ENCODE measurements at places on chromosomes 1 and 21. TPM values are rescaled to one million over a fixed set of nuclear protein-coding genes. Genes with fewer than 3 reads are reported as not detected.
A peak's percentile ranks its signal among the peaks of the same experiment; 100 is the strongest.

GRCh38 chr1:11566042-11566850, 87.3 kb downstream of the DISP3 start:
- no peak overlapping the region for H3K27ac ChIP-seq
- H3K36me3 ChIP-seq = no peaks in the 10 kb centered on the region
- peaks cover 20% of the 10 kb centered on the region for H3K4me1 ChIP-seq
- no peak for DNase-seq
- no peak overlapping the region for H3K4me3 ChIP-seq

DNA sequence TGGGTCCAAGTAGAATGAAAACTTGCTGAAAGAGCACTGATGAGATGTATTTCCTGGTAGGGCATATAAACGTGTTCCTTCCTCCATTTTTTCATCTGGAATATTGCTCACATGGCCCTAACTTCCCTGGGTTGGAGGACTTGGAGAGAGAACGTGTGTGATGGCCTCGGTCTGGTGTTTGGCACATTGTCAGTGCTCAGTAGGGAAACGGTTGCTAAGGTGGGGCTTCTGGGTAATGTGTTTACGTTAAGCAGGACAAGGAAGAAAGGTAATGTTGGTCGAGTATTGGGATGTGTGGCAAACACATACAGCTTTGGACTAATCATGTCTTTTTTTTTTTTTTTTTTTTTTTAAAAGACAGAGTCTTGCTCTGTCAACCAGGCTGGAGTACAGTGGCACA, 6.2 kb downstream of the TTF2 start:
- no peaks in the 10 kb centered on the region for H3K27me3 ChIP-seq
- H3K36me3 ChIP-seq = peaks cover 49% of the 10 kb centered on the region
- H3K27ac ChIP-seq = no peak overlapping the region
- DNase-seq = no peak
- H3K4me3 ChIP-seq = no peak overlapping the region
- peaks cover 1% of the 10 kb centered on the region for H3K4me1 ChIP-seq

GRCh38 chr1:227532019-227532619, 31.2 kb upstream of the ZNF678 start:
- peaks cover 51% of the 10 kb centered on the region for H3K27me3 ChIP-seq
- no peak overlapping the region for H3K27ac ChIP-seq
- DNase-seq = no peak
- H3K36me3 ChIP-seq = peaks cover 59% of the 10 kb centered on the region

DNA sequence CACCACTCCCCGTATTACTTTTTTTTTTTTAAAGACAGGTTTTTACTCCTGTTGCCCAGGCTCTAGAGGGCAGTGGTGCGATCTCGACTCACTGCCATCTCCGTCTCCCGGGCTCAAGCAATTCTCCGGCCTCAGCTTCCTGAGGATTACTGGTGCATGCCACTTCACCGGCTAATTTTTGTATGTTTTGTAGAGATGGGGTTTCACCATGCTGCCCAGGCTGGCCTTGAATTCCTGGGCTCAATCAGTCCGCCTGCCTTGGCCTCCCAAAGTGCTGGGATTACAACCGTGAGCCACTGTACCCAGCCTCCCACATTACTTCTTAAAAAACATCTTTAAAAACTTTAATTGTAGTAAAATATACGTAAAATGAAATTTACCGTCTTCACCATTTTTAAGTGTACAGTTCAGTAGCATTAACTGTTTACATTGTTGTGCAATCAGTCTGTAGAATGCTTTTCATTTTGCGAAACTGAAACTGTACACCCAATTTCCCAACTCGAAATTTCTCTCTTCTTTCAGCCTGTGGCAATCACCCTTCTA, 77.0 kb downstream of the ZMYM4 start:
- DNase-seq = peak; percentile 37
- no peak overlapping the region for H3K4me3 ChIP-seq
- no peak overlapping the region for H3K27ac ChIP-seq
- no peaks in the 10 kb centered on the region for H3K27me3 ChIP-seq
- no peaks in the 10 kb centered on the region for H3K36me3 ChIP-seq
- peaks cover 6% of the 10 kb centered on the region for H3K4me1 ChIP-seq

- no peaks in the 10 kb centered on the region for H3K27me3 ChIP-seq
- H3K4me1 ChIP-seq = peaks cover 7% of the 10 kb centered on the region
- H3K36me3 ChIP-seq = peaks cover 43% of the 10 kb centered on the region
- peak; percentile 90 for DNase-seq
- H3K27ac ChIP-seq = no peak overlapping the region
Measured at GRCh38 chr1:44217809-44218410, 4.6 kb downstream of the DMAP1 start.

DNA sequence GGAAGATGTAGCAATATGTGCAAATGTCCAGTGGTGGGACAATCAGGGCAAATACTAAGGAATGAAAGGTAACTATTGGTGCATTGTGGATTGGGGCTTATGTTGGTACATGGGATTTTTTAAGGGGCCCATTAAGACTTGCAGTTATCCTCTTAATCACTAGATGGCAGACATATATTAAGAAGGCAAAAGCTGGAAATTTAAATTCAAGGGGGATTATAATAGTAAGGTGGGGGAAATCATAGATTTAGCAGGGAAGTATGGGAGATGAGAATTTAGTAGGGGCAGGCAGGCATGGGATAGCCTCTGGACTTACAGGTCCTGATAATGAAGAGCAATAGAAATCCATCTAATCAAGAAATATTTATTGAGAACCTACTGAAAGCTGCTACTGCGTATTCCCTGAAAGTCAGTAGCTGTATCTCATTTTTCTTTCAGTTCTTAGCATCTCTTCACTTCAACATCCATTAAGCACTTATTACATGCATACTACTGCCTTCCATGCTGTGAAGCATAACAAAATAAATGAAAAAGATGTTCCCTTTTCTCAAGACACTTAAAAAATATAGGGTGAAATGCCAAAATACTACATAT, 251.8 kb downstream of the CRB1 start:
- no peak for DNase-seq
- no peak overlapping the region for H3K4me3 ChIP-seq
- peaks cover 26% of the 10 kb centered on the region for H3K4me1 ChIP-seq
- H3K27me3 ChIP-seq = no peaks in the 10 kb centered on the region

GRCh38 chr1:184558691-184559090, 171.9 kb downstream of the C1orf21 start:
- 0 out of 2 replicates have a peak, but pooled peaks cover 13% of the 10 kb centered on the region for H3K4me1 ChIP-seq
- H3K27ac ChIP-seq = no peak overlapping the region
- H3K4me3 ChIP-seq = no peak overlapping the region
- DNase-seq = no peak
- H3K27me3 ChIP-seq = no peaks in the 10 kb centered on the region

DNA sequence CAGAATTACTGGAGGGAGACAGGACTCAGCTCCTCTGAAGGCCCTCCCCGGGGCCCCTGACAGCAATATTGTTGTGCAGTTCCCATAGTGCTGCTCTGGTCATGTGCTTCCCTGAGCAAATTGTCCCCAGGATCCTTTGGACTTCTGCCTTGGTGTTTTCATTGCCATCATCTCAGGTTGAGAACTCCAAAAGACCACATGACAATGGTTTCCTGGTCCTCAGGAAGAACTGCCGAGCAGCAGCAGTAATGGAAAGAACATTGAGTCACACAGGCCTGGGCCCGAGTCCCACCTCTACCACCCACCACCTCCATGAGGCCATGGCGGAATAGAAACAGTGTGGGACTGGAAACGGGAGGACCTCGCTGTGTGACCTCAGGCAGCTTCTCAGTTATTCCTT, 6.3 kb upstream of the CTTNBP2NL start:
- H3K4me1 ChIP-seq = peaks cover 28% of the 10 kb centered on the region
- no peak overlapping the region for H3K4me3 ChIP-seq
- no peaks in the 10 kb centered on the region for H3K27me3 ChIP-seq
- no peak overlapping the region for H3K27ac ChIP-seq

- peak overlapping the region; percentile 16 for H3K27ac ChIP-seq
- no peak for DNase-seq
- peaks cover 71% of the 10 kb centered on the region for H3K4me1 ChIP-seq
- H3K4me3 ChIP-seq = no peak overlapping the region
Measured at GRCh38 chr1:94919241-94920030, 7.5 kb downstream of the CNN3 start.

DNA sequence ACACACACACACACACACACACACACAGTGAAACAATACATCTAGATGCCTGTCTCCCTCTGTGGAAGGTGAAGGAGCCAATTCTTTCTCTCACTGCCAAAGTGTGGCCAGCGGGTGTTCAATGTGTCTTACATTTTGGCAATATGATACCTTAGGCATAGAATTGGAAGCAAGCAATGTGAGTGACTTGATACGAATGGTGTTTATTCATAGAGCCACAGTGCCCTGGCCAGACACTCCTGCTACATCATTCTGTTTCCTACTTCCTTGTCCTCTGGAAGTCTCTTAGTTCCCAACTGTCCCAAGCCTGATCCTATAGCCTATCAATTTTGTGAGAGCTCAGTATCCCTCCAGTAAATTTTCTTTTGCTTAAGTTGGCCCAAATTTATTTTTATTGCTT, 170.0 kb upstream of the L1TD1 start:
- no peak overlapping the region for H3K27ac ChIP-seq
- H3K4me1 ChIP-seq = peaks cover 23% of the 10 kb centered on the region
- DNase-seq = no peak
- no peaks in the 10 kb centered on the region for H3K27me3 ChIP-seq
- H3K36me3 ChIP-seq = peaks cover 17% of the 10 kb centered on the region

GRCh38 chr1:53016705-53017104, 45.3 kb upstream of the PODN start:
- no peak overlapping the region for H3K27ac ChIP-seq
- H3K4me3 ChIP-seq = no peak overlapping the region
- DNase-seq = no peak
- no peaks in the 10 kb centered on the region for H3K36me3 ChIP-seq
- peaks cover 12% of the 10 kb centered on the region for H3K4me1 ChIP-seq

DNA sequence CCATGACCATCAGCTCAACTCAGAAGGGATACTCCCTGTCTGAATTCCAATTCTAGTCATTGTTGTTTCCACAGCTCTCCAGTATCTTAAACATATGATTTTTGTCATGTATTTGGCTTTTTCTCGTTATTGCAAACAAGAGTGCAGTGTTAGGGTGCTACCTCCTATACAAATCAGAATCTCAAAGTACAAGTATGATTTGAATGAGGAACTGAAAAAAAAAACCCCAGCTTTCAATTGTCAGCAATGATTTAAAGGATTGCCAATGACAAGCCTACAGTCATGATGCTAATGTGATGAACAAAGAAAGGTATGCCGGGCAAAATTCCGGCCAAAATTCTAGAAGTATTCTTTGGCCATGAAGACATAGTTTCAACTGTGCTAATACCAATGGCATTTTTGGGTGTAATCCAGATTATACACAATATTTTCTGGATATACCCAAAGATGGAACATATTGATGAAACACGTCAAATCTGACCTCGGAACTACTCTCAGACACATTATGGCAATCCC, 14.9 kb downstream of the TMEM35B start:
- no peak overlapping the region for H3K4me3 ChIP-seq
- H3K36me3 ChIP-seq = peaks cover 4% of the 10 kb centered on the region
- peaks cover 14% of the 10 kb centered on the region for H3K4me1 ChIP-seq
- no peak for DNase-seq
- H3K27me3 ChIP-seq = peaks cover 3% of the 10 kb centered on the region

DNA sequence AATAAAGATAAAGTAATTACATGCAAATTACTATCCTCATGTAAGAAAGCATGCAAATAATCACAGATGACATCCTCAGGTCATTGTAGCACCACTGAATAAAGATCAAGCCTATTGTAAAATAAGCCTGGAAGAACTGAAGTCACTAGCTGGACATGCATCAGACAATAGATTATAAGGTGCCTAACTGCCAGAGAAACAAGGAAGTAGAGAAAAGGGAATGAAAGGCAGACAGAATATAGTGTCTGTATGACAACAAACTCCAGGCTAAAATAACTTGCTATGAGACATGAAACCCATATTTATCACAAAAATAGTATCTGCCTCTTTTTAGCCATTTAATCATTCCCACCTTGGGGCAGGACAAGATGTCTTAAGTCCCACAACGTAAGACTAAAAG, 108.7 kb downstream of the ENAH start:
- no peaks in the 10 kb centered on the region for H3K36me3 ChIP-seq
- no peak for DNase-seq
- peak overlapping the region; percentile 26 for H3K27ac ChIP-seq
- no peaks in the 10 kb centered on the region for H3K27me3 ChIP-seq
- peaks cover 35% of the 10 kb centered on the region for H3K4me1 ChIP-seq

DNA sequence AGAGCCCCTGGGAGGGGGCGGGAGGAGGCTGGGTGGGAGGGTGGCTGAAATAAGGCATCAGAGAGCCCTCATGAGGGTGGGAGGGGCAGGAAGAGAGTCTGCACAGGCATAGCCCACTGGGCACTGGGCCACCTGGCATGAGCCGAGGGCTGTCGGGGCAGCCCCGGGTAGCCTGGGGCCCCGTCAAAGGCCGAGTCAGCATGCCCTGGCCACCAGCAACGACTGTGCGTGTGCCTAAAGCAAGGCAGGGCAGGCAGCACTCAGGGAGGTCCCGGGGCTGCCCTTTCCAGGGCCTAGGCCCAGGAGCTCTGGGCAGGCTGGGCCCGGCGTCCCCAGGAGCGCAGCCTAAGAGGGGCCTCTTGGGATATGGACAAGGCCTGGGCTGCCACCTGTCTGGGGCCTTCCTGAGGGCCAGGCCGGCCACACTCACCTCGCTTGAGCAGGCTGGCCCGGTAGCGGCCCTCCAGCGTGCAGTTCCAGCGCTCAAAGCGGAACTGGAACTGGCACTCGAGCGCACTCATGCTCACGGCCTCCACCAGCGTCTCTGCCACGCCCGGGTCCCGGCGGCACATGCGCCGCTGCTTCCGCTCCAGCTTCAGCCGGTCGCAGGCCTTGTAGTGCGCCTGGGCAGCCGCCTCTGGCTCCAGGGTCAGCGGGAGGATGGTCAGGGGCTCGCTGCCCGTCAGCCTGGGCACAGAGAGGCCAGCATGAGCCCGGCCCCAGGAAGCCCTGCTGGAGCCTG, 22.7 kb downstream of the WNT9A start:
- no peak overlapping the region for H3K27ac ChIP-seq
- no peak overlapping the region for H3K4me3 ChIP-seq
- DNase-seq = no peak
- no peaks in the 10 kb centered on the region for H3K4me1 ChIP-seq
- H3K27me3 ChIP-seq = no peaks in the 10 kb centered on the region

DNA sequence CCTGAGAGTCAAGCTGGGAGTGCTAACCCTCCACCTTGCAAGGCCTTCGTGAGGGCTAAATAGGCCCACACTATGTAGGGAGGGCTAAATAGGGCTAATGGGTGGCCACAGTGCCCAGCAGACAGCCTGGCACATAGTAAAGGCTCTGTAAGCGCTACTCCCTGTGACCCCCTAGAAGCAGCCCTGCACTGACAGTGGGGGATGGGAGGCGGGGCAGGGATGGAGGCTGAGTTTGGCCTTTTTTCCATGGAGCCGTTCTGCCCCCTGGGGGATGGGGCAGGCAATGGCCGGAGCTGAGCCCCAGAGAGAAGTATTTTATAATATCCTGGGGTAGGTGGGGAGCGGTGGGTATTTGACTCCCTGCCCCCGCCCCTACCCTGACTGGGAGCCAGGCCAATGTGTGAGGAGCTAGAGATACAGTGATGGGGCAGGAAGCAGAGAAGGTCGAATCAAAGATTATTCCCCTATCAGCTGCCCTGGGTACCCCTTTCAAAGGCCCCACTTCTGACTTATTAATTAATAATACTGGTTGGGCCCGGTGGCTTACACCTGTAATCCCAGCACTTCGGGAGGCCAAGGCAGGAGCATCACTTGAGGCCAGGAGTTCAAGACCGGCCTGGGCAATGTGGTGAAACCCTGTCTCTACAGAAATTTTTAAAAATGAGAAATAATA, 42.3 kb downstream of the LACTBL1 start:
- H3K4me1 ChIP-seq = no peaks in the 10 kb centered on the region
- peaks cover 3% of the 10 kb centered on the region for H3K27me3 ChIP-seq
- no peak overlapping the region for H3K27ac ChIP-seq
- no peak overlapping the region for H3K4me3 ChIP-seq
- H3K36me3 ChIP-seq = no peaks in the 10 kb centered on the region

The BRINP3 gene
- 0.28 TPM for total RNA-seq

The RYR2 gene
- total RNA-seq = 7.9 TPM

The GABRD gene
- 1.8 TPM for total RNA-seq

The LINGO4 gene
- total RNA-seq = not detected

The CLCNKB gene
- 2.5 TPM for total RNA-seq

The LAMB3 gene
- 0.85 TPM for total RNA-seq

The CYP4A22 gene
- total RNA-seq = not detected

The CDA gene
- 12.5 TPM for total RNA-seq

All from WTC11 (cell line).